Activated CD4-positive, alpha-beta T cell treated with anti-CD3 and anti-CD28 coated beads, Interleukin-2, amount 10 ng/mL, durations not matched to agents 24 days and 14 days (primary cell): ENCODE measurements at places on chromosomes 7 and 10.

- no peak overlapping the region for H3K4me3 ChIP-seq
- H3K27me3 ChIP-seq: peaks cover 2% of the 10 kb centered on the region
- no peak overlapping the region for H3K27ac ChIP-seq
- no peak for DNase-seq
- no peaks in the 10 kb centered on the region for H3K4me1 ChIP-seq
Measured at GRCh38 chr10:31694929-31695837, 233.4 kb downstream of the ARHGAP12 start.

DNA sequence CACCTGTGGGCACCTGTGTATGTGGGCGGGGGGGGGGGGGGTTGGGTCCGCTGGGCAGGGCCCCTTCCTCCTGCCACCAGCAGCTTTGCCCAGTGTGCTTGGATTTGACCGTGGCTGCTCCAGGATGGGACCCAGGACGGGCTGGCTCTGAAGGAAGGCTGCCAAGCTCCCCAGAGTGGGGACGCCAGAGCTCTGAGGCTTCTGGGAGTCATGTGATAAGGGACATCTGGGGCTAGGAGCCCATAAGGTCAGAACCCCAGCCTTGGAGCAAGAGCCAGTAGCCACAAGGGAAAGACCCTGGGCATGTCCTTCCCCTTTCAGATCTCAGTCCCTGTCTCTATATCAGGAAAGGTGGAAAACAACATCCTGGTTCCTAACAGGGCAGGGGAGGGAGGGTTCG, 21.8 kb upstream of the AMZ1 start:
- no peaks in the 10 kb centered on the region for H3K36me3 ChIP-seq
- no peak overlapping the region for H3K4me3 ChIP-seq
- peaks cover 22% of the 10 kb centered on the region for H3K27me3 ChIP-seq
- no peak for DNase-seq
- no peak overlapping the region for H3K27ac ChIP-seq

DNA sequence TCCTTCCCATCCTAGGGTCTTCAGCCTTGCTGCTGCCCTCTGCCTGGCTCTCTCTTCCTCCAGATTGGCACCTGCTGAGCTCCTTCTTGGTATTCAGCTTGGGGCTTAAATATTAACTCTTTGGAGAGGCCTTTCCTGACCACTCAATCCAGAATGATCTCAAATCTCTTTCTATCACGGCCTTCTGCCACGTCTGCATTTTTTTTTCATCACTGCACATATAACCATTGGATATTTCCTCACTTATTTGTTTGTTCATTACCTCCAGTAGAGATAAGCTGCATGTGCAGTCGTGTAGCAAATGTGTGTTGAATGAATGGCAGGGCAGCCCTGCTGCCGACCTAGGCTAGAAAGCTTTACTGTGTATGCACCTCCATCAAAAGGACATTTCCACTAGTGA, 51.6 kb upstream of the MPP7 start:
- no peaks in the 10 kb centered on the region for H3K36me3 ChIP-seq
- H3K4me3 ChIP-seq: no peak overlapping the region
- H3K27me3 ChIP-seq: peaks cover 7% of the 10 kb centered on the region
- no peak overlapping the region for H3K27ac ChIP-seq
- DNase-seq: no peak
- H3K4me1 ChIP-seq: peaks cover 5% of the 10 kb centered on the region

DNA sequence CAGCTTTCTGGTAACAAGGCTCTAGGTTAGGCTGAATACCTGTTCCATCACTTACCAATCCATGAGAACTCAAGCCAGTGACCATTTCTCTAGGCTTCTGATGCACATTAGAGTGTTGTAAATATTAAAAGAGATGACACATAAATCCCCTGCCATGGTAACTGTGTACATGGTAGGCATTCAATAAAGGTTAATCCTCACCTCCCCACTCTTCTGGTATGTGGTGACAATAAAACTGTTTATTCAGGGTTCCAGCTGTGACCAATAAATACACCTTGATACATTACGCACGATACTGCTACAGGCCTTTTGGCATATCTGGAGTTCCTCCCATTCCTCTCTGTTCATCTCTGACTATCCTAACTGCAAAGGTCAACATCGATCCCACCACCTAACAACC, 171.9 kb downstream of the SRPK2 start:
- DNase-seq: no peak
- peaks cover 16% of the 10 kb centered on the region for H3K4me1 ChIP-seq
- H3K27me3 ChIP-seq: no peaks in the 10 kb centered on the region
- H3K4me3 ChIP-seq: no peak overlapping the region
- H3K36me3 ChIP-seq: peaks cover 4% of the 10 kb centered on the region

DNA sequence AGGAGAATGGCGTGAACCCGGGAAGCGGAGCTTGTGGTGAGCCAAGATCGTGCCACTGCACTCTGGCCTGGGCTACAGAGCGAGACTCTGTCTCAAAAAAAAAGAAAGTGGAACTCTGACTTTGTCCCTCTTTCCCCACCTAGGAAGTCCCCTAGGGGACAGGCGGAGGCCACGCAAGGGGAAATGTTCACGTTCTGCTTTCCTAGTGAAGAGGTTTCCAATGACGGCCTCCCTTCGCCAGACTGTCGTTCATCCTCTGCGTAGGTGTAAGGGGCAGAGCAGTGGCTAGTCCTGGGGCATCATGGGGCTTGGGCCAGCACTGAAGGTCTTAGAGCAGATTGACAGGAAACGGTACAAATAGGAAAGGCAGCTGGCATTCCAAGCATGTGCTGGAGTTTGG, 30.6 kb downstream of the SUFU start:
- no peak overlapping the region for H3K4me3 ChIP-seq
- no peaks in the 10 kb centered on the region for H3K36me3 ChIP-seq
- no peak for DNase-seq
- no peak overlapping the region for H3K27ac ChIP-seq
- peaks cover 2% of the 10 kb centered on the region for H3K4me1 ChIP-seq

DNA sequence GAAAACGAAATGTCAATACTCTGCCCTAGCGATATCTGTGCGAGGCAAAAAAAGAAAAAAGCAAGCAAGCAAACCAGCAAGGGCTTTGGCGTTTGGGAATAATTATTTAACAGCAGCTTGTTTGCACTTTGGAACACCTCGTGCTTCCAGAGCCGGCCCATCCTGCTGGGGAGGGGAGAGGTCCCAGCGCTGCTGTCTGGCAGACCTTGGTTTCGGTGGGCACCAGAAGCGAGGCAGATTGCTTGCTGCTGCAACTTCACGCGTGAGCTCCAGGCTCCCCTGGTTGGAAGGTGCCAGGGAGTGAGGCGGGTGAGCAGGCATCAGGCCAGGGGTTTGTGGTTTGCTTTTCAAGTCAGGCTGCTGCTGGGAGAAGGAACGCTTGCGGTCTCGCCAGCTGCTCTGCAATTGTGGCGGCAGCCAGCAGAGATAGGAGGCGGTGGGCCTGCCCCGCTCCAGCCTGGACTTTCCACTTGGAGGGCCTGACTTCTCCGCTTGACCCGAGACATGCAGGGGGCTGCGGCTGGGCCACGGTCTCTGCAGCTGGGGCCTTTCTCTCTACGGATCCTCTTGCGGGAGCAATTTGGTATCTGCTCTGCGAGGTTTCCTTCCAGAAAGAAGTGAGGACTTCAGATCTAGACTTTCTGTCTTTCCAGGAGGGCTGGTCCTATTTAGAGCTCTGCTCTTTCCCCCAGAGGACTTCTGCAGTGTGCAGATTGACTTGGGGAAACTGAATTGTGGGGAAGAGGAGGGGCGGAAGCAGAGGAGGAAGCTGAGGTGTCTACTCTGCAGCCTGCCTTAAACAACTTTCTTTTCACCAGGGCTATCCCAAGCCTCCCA, 131.4 kb downstream of the PRPF18 start:
- no peaks in the 10 kb centered on the region for H3K36me3 ChIP-seq
- H3K4me3 ChIP-seq: peak overlapping the region; percentile 63
- H3K4me1 ChIP-seq: peaks cover 12% of the 10 kb centered on the region
- DNase-seq: peak; percentile 68
- no peak overlapping the region for H3K27ac ChIP-seq
- peaks cover 11% of the 10 kb centered on the region for H3K27me3 ChIP-seq

- H3K27ac ChIP-seq: no peak overlapping the region
- DNase-seq: no peak
- H3K4me3 ChIP-seq: no peak overlapping the region
- peaks cover 4% of the 10 kb centered on the region for H3K27me3 ChIP-seq
- H3K4me1 ChIP-seq: peaks cover 5% of the 10 kb centered on the region
Measured at GRCh38 chr7:23410446-23411183, 59.7 kb downstream of the IGF2BP3 start.

DNA sequence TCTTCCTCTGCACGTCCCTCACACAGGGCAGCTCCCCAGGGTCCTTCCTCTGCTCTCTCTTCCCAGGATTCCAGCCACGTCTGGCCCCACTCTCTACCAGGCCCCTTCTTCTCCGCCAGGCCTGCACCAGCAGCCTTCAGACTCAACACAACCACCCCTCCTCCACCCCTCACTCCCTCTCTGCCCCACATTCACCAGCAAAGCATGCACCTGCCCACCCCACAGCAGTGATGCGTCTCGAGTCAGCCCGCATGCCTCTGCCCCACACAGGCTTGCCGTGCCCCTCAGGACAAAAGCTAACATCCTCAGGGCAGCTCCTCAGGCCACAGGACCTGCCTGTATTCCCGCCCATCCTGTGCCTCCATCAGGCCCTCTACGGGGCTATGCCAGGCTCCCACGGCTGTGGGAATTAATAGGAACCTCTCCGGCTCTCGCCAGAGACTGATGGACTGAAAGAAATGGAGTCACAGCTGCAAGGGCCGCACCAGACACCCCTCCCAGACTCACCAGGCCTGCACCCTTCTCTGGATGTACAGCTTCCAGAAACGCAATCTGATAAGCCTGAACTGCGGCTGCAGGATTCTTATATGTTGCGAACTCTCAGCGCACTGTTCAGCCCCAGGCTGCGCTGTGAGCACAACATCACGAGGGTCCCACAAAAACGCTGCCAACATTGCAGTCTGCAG, 100.1 kb downstream of the CYTH3 start:
- H3K27me3 ChIP-seq: peaks cover 3% of the 10 kb centered on the region
- H3K36me3 ChIP-seq: no peaks in the 10 kb centered on the region
- no peak for DNase-seq
- no peak overlapping the region for H3K4me3 ChIP-seq
- H3K4me1 ChIP-seq: no peaks in the 10 kb centered on the region

DNA sequence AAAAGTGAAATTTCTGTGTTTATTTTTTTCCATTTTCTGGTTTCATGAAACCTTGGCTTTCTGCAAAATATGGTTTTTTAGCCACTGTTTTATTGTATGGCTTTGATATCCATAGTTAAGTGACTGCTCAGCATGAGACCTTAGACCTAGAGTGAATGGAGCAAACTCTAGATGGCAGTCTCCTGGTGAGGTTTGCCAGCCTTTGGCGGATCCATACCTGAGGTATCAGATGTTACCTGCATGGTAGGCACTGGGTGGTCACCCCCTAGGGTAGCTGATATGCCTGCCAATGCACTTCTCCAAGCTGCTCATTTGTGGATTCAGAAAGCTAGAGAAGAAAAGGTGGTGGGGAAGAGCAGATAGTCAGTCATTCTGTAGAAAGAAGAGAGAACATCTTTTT, 17.4 kb upstream of the FZD8 start:
- no peaks in the 10 kb centered on the region for H3K4me1 ChIP-seq
- H3K27ac ChIP-seq: no peak overlapping the region
- H3K27me3 ChIP-seq: peaks cover 10% of the 10 kb centered on the region
- no peak for DNase-seq
- no peak overlapping the region for H3K4me3 ChIP-seq
- no peaks in the 10 kb centered on the region for H3K36me3 ChIP-seq

- no peak overlapping the region for H3K4me3 ChIP-seq
- no peak overlapping the region for H3K27ac ChIP-seq
- peaks cover 7% of the 10 kb centered on the region for H3K27me3 ChIP-seq
- H3K4me1 ChIP-seq: no peaks in the 10 kb centered on the region
- no peaks in the 10 kb centered on the region for H3K36me3 ChIP-seq
Measured at GRCh38 chr7:135300913-135301765, 67.5 kb downstream of the STRA8 start.

DNA sequence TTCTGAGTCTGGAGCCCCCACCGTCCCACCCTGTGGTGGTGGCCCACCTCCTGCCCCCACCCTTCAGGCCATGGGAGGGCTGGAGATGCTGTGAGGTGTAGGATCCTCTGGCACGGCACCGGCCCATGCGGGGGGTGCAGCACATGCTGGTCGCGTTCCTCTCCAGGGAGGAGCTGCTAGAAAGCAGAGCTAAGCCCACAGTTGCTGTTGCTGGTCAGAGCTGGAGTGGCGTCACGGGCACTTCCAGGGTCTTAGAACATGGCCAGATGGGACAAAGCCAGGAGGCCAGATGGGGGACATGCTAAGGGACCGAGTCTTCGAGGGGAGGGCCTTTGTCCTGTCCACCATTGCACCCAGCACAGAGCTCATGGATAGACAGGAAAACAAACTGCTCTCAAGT, 21.6 kb downstream of the AGAP3 start:
- no peak overlapping the region for H3K4me3 ChIP-seq
- peaks cover under 1% of the 10 kb centered on the region for H3K27me3 ChIP-seq

- H3K4me1 ChIP-seq: peaks cover 2% of the 10 kb centered on the region
- peaks cover 4% of the 10 kb centered on the region for H3K27me3 ChIP-seq
- no peaks in the 10 kb centered on the region for H3K36me3 ChIP-seq
- peak; percentile 76 for DNase-seq
- no peak overlapping the region for H3K27ac ChIP-seq
Measured at GRCh38 chr7:40717242-40717641, 582.4 kb downstream of the SUGCT start.

- H3K4me3 ChIP-seq: no peak overlapping the region
- no peaks in the 10 kb centered on the region for H3K4me1 ChIP-seq
- DNase-seq: no peak
- no peaks in the 10 kb centered on the region for H3K27me3 ChIP-seq
Measured at GRCh38 chr7:4028221-4028620, 653.9 kb upstream of the FOXK1 start.

DNA sequence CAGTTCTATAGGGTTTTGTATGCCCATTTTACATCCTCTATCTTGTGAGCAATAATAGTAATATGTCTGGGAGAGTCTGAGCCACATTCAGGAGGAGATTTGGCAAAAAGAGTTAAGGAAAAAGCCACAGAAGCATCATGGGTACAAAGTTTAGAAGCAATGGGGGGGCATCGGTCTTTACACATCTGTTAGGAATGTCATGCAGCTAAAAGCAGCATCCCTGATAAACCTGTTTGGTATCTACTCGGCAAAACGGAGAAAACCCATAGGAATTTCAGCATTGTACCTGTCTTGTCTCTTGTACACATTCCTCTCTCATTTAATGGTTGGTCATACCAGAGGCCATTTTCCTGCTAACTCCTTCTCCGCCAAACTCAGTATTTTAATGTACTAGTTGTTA, 12.5 kb upstream of the HERPUD2 start:
- no peak for DNase-seq
- peaks cover 16% of the 10 kb centered on the region for H3K4me1 ChIP-seq
- H3K4me3 ChIP-seq: no peak overlapping the region
- H3K27ac ChIP-seq: no peak overlapping the region
- no peaks in the 10 kb centered on the region for H3K36me3 ChIP-seq
- H3K27me3 ChIP-seq: peaks cover 9% of the 10 kb centered on the region

GRCh38 chr10:13973742-13974141, 357.0 kb downstream of the FRMD4A start:
- H3K27me3 ChIP-seq: peaks cover 5% of the 10 kb centered on the region
- no peak overlapping the region for H3K4me3 ChIP-seq
- no peak overlapping the region for H3K27ac ChIP-seq

- no peak for DNase-seq
- peaks cover 2% of the 10 kb centered on the region for H3K36me3 ChIP-seq
- H3K27me3 ChIP-seq: no peaks in the 10 kb centered on the region
- no peak overlapping the region for H3K27ac ChIP-seq
- H3K4me1 ChIP-seq: peaks cover 12% of the 10 kb centered on the region
Measured at GRCh38 chr10:118839348-118839747, 84.6 kb upstream of the CACUL1 start.
